ENCODE measurements at places on chromosomes 12 and 14.

GRCh38 chr12:8996682-8997405 lies 7.5 kb downstream of the KLRG1 start:
- peak; percentile 1 for DNase-seq

DNA sequence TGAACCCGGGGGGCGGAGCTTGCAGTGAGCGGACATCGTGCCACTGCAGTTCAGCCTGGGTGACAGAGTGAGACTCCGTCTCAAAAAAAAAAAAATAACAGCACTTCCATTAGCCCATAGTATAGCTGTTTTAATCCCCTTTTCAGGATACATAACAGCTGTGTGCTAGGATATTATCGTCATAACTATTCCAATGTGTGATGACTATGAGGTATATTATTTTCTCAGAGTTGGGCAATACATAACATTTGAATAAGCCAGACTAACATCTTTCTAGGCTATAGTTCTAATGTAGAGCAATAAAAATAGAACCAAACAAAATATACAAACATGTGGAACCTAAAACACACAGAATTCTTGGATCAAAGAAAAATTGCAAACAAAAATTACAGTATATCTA lies 57.1 kb downstream of the MARK3 start:
- DNase-seq: no peak

GRCh38 chr12:32069071-32069470 lies 37.6 kb upstream of the BICD1 start:
- DNase-seq: peak; percentile 38

- no peak for DNase-seq
These were observed 9.2 kb downstream of the EGLN3 start for GRCh38 chr14:33941718-33942117.

DNA sequence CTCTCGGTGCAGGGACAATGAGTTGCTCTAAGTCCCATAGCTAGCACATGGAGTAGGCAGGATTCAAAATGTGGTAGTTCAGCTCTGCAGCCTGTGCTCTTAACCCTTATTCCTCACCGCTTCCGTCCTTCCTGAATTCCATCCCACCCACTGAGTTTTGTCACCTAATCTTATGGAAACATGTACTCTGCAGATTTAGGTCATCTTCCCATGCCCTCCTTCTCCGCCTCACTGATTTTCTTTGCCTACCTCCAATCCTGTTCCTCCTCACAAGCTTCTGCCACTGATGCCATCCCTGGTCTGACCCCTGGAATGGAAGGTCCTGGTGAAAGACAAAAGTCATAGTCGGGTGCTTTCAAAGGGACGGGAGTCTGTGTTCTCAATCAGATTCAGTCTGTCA lies 46.5 kb upstream of the ABCC9 start:
- DNase-seq: no peak

DNA sequence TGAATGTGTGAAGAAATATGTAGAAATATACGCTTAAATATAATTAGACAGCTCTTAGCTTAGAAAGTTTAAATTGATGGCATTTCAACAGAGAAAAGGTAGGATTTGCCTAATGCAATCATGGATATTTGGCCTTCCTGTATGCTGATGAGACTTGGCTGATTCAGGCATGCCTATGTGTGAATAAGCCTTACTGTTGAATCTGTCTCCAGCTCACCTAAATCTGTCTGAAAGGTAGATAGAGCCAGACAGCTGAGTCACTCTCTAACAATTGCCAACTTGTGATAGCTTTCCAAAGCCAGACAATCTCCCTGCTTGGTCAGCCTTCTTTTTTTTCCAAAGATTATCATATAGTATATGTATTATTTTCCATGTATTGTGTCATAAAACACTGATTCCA lies 92.8 kb upstream of the FLRT2 start:
- peak; percentile 86 for DNase-seq

- DNase-seq: no peak
These were observed 26.2 kb upstream of the ALX1 start for GRCh38 chr12:85253853-85254252.

DNA sequence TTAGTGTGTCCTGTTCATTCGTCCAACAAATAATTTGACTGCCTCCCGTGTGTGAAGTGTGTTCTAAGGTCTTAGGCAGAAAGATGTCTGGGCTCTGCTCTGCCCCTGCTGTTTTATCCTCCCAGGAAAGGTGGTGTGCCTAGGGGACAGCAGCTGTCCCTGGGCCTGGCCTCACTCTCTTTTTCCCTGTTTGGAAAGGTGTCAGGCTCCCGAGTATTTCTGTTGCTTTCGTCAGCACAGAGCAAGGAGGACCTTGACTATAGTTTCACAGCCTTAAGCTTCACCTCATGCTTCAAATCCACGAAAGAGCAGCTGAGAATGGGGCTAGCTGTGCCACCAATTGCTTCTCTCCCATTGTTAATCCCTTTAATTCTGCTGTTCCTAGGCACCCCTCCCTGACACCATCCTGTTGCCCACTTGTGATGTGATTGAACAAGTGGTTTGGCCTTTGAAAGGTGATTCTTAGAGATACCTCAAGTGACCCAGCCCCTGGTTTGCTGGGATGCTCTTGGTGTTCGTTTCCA lies 54.2 kb downstream of the TGFB3 start:
- DNase-seq: no peak

GRCh38 chr12:38501991-38502390 lies 185.4 kb downstream of the ALG10B start:
- no peak for DNase-seq

GRCh38 chr14:32666308-32666707 lies 272.4 kb upstream of the NPAS3 start:
- no peak for DNase-seq

DNA sequence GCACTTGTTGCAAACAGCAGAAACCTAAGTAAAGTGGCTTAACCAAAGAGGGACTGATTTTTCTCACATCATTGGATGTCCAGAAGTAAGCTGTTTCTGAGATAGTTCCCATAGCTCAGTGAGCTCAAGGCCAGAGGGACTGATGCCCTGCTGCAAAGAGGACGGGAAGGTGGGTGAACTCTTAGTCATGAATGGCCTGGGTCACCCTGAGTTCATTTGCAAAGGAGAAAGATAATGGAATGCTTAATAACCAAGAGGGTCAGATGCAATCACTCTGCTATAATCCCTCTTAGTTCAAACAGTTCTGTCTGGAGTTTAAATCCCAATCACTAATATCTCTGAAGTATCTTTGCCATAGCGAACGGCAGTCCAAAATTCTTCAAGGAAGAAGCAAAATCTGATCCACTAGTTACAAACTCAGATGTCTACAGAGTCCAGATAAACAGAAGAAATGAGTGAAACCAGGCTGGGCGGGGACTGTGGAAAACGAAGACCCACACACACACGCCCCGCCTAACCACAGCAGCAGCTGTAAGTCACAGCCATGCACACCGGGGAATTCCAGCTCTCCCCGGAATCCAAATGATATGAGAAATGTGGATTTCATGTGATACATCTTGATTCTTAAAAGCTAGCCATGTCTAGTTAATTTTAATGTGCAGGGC lies 289.5 kb downstream of the TMEM132D start:
- peak; percentile 39 for DNase-seq

DNA sequence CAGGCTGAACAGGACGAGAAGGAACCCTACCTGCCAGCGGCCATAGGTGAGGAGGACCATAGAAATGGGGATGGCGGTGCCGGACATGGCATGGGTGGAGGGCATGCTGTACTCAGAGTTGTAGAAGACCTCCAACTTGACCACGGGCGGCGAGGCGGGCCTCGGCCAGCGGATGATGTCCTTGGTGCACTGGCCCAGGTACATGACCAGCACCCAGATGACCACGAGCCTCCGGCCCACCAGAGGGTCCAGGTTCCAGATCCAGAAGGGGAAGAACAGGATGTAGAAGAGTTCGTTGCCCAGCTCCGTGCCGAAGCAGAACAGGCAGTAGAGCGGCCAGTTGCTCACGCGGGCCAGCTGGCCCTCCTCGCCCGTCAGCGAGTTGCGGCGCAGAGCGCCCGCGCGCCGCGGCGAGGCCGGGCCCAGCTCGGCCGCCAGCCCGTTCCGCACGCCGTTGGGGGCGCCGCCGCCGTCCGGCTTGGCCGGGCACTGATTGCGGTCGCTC lies 582 bp downstream of the SGPP1 start:
- no peak for DNase-seq

- no peak for DNase-seq
These were observed 58.3 kb downstream of the STON2 start for GRCh38 chr14:81341781-81342180.

DNA sequence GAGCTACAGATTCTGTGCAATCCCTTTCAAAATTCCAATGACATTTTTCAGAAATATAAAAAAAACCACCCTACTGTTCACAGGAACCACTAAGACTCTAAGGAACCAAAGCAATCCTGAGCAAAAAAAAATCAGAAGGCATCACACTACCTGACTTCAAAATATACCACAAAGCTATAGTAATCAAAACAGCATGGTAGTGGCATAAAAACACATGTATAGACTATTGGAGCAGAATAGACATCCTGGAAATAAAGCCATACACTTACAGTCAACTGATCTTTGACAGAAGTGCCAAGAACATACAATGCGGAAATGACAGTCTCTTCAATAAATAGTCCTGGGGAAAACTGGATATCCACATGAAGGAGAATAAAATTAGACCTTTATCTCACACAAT lies 56.5 kb downstream of the EGLN3 start:
- DNase-seq: no peak

DNA sequence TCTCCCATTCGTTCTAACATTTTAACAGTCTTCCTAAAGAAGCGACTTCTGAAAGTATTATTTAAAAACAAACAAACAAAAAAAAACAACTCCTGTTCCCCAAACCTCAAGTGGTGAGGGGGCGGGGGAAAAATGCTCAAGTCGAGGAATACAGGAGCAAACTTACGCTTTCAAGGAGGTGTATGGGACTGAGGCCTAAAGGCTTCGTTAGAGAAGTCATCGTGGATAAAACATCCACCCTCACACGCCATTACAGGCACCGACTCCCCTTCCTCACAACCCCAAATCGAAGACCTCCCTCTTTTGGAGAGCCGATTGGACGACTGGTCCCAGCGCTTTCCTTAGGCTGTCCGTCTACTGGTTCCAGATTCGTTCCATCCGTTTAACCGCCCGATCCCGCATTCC lies 693 bp downstream of the CBX5 start:
- no peak for DNase-seq

GRCh38 chr12:2267703-2268470 lies 215.1 kb downstream of the CACNA1C start:
- DNase-seq: peak; percentile 48
